Endodermal cell (in vitro differentiated cells): ENCODE measurements at places on chromosomes 5 and 9. TPM values are rescaled to one million over a fixed set of nuclear protein-coding genes. Genes with fewer than 3 reads are reported as not detected.

ACTBL2 gene
- not detected in 3 replicates for total RNA-seq

RIC1 gene
- total RNA-seq: 24.1 and 27.1 TPM in 2 replicates

GFI1B gene
- total RNA-seq: 0.67 TPM in 1 of 3 replicates, not detected in the others

GFRA3 gene
- not detected in 3 replicates for total RNA-seq

GPR21 gene
- total RNA-seq: 1.0 to 1.5 TPM (median 1.2 TPM) in 3 replicates

ENTREP1 gene
- total RNA-seq: 13.7 to 42.6 TPM (median 13.9 TPM) in 3 replicates

DNA sequence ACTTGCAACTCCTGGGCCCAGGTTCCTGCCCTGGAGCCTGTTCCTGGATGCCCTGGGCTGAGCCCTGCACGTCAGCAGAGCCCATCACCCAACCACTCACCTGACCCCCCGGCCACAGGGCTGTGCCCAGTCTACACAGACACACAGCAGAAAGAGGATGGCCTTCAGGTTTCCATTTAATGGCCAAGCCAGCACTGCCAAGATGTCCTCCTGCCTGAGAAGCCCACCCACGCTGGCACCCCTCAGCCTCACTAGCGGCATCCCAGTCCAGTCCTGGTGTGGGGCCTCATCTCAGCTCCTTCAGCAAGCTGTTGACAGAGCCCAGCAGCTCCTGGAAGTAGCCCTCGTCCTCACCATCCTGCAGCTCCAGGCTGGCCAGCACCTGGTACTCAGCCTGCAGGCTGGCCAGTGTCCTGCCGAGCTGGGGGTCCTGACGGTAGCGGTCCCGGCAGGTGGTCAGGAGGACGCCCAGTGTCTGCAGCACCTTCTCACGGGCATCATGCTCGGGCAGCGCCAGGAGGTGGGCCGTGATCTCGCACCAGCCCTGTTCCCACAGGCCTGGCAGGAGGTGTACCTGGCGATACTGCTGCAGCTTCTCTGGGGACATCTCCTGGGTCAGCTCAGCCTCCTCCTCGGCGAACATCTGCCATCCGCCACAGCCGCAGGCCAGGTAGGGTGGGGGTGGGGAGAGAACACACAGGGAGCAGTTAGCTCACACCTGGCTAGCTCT, 71.9 kb upstream of the LRRTM2 start:
- H3K27me3 ChIP-seq: no peaks in the 10 kb centered on the region
- H3K4me3 ChIP-seq: no peak overlapping the region
- peaks cover 6% of the 10 kb centered on the region for H3K36me3 ChIP-seq
- no peak overlapping the region for H3K27ac ChIP-seq

- H3K36me3 ChIP-seq: no peaks in the 10 kb centered on the region
- no peak for DNase-seq
- H3K4me3 ChIP-seq: no peak overlapping the region
- H3K27ac ChIP-seq: no peak overlapping the region
Observed at GRCh38 chr5:118590806-118591205, 397.5 kb downstream of the DTWD2 start.

- H3K27me3 ChIP-seq: no peaks in the 10 kb centered on the region
- no peaks in the 10 kb centered on the region for H3K4me1 ChIP-seq
- no peak overlapping the region for H3K27ac ChIP-seq
- H3K4me3 ChIP-seq: peak overlapping the region; percentile 86
Observed at GRCh38 chr5:180291234-180291940, 496 bp downstream of the MAPK9 start.

FOXD1 gene
- 0.59 and 0.72 TPM in 2 replicates for total RNA-seq

GRCh38 chr9:105254226-105254625, 9.8 kb downstream of the SLC44A1 start:
- H3K36me3 ChIP-seq: no peaks in the 10 kb centered on the region
- DNase-seq: peak; percentile 58
- H3K4me3 ChIP-seq: no peak overlapping the region
- no peaks in the 10 kb centered on the region for H3K27me3 ChIP-seq
- no peaks in the 10 kb centered on the region for H3K4me1 ChIP-seq
- H3K27ac ChIP-seq: no peak overlapping the region

ZMYND19 gene
- 27.8 to 52.0 TPM (median 51.0 TPM) in 3 replicates for total RNA-seq

DNA sequence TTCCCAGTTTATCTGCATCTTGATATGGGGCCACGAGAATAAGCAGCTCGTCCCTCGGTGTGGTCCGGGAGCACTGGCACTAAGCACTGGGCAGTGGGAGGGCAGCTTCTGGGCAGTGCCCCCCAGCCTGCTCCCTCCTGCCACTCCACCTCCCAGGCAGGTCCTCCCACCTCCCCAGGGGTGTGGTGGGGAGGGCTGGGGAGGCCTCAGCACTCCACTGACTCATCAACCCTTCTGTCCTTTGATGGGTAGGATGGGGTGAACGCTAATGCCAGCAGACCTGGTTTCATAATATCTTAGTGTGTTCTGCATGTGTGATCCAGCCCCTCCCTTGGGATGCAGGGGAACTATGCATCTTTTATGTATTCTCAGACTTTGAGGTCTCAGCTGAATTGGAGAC, 62.2 kb upstream of the GNE start:
- no peak for DNase-seq
- peaks cover 20% of the 10 kb centered on the region for H3K4me1 ChIP-seq
- H3K27ac ChIP-seq: no peak overlapping the region
- no peaks in the 10 kb centered on the region for H3K36me3 ChIP-seq
- H3K4me3 ChIP-seq: no peak overlapping the region

- H3K4me1 ChIP-seq: no peaks in the 10 kb centered on the region
- H3K27me3 ChIP-seq: no peaks in the 10 kb centered on the region
- peaks cover 91% of the 10 kb centered on the region for H3K36me3 ChIP-seq
Observed at GRCh38 chr5:71492817-71493615, 37.6 kb downstream of the BDP1 start.

DNA sequence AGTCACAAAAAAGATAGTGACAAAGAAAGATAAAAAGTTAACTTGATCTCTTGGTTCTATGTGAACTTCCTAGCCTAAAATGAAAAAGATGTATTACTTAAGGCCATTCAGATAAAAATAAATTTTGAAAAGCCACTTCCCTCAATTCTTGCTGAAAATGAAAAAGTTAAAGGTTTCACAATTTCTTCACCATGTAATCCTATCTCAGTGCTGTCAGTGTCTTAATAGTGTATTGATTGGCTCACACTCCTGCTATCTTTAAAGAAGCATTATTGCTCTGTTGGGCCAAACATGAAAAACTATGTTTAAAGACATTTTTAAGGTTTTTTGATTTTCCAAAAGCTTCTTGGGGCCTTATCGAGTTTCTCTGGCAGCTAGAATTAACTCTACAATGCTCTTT, 18.1 kb upstream of the EGFLAM start:
- no peak overlapping the region for H3K27ac ChIP-seq
- peaks cover 5% of the 10 kb centered on the region for H3K4me1 ChIP-seq
- no peaks in the 10 kb centered on the region for H3K36me3 ChIP-seq
- peak overlapping the region; percentile 24 for H3K4me3 ChIP-seq

HTR1A gene
- total RNA-seq: not detected in 3 replicates

LHFPL2 gene
- total RNA-seq: 118 and 136 TPM in 2 replicates

PCDHB10 gene
- 3.5 to 4.5 TPM (median 3.9 TPM) in 3 replicates for total RNA-seq

ADAMTS19 gene
- 24.0 and 26.2 TPM in 2 replicates for total RNA-seq

DNA sequence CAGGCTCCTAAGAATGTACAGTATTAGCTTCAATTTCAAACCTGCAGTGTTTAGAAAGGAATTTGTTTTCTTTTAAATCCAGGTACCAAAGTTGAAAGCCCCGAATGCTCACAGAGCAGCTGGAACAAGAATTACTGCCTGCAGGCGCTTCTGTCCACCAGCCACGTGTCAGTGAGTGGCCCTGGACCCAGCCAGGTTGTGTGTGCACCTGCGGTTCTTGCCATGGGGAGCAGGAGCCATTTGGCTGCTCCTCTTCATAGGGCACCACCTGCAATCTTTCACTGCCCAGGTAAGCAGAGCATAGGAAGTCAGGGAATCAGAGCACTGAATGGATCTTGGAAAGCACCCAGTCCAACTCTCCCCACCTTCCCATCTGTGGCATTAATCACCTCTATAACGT, 79.5 kb upstream of the PIP5K1B start:
- H3K4me1 ChIP-seq: no peaks in the 10 kb centered on the region
- DNase-seq: no peak
- peaks cover 6% of the 10 kb centered on the region for H3K27me3 ChIP-seq

DNA sequence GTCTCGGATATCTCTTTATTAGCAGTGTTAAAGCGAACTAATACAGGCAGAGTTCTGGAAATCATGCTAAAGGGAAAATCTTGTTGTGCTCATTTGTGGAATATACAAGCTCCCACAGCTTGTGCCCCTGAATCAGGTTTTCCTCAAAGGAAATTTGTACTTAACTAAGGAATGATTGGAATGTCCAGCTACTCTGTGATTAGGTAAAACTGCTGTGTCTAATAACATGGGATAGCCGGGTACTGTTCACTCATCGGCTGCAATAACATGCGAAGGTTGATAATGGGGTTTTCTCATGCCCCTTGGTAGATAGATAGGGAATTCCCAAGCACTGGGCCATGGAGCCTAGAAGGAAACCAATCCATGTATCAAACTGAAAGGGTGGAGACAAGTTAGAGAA, 306.7 kb downstream of the NR2F1-AS1 start:
- no peak overlapping the region for H3K27ac ChIP-seq
- no peaks in the 10 kb centered on the region for H3K27me3 ChIP-seq
- H3K4me3 ChIP-seq: no peak overlapping the region
- no peaks in the 10 kb centered on the region for H3K4me1 ChIP-seq
- H3K36me3 ChIP-seq: no peaks in the 10 kb centered on the region
- DNase-seq: no peak

NR5A1 gene
- not detected in 3 replicates for total RNA-seq

SCGB3A2 gene
- 1.1 to 1.8 TPM (median 1.3 TPM) in 3 replicates for total RNA-seq

RNF44 gene
- total RNA-seq: 146 to 150 TPM (median 146 TPM) in 3 replicates

DPYSL3 gene
- 68.7 and 76.3 TPM in 2 replicates for total RNA-seq

- no peaks in the 10 kb centered on the region for H3K4me1 ChIP-seq
- H3K4me3 ChIP-seq: no peak overlapping the region
- no peaks in the 10 kb centered on the region for H3K27me3 ChIP-seq
- DNase-seq: no peak
- no peaks in the 10 kb centered on the region for H3K36me3 ChIP-seq
Observed at GRCh38 chr5:124819201-124819600, 72.8 kb upstream of the ZNF608 start.

GRCh38 chr5:67021521-67021920, 175.1 kb downstream of the CD180 start:
- DNase-seq: no peak
- no peak overlapping the region for H3K27ac ChIP-seq
- no peaks in the 10 kb centered on the region for H3K36me3 ChIP-seq

GRCh38 chr5:98095072-98095471, 678.4 kb upstream of the RGMB start:
- H3K27ac ChIP-seq: no peak overlapping the region
- DNase-seq: no peak
- no peaks in the 10 kb centered on the region for H3K4me1 ChIP-seq
- no peaks in the 10 kb centered on the region for H3K27me3 ChIP-seq
- no peak overlapping the region for H3K4me3 ChIP-seq

DNA sequence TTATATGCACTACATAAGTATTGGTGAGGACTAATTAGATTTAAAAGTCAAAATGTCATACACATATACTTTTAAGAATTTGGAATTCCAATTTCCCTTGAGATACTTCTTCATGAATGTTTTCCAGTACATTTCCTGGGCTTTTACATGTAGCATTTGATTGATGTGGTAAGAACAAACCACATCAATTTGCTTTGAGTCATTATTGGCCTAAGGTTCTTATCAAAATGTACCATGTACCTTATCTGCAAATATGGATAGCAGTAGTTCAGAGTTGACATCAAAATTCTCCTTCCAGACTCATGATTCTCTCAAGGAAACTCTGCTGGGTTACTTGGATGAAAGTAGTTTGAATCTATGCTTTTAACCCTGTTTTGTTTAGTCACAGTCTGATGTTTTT, 2.5 kb downstream of the CAST start:
- DNase-seq: no peak
- peaks cover 4% of the 10 kb centered on the region for H3K4me1 ChIP-seq
- H3K27ac ChIP-seq: no peak overlapping the region
- peaks cover 59% of the 10 kb centered on the region for H3K27me3 ChIP-seq
- no peak overlapping the region for H3K4me3 ChIP-seq

FIBCD1 gene
- 1.9 to 3.6 TPM (median 2.8 TPM) in 3 replicates for total RNA-seq

FBN2 gene
- 94.1 to 215 TPM (median 212 TPM) in 3 replicates for total RNA-seq

DNA sequence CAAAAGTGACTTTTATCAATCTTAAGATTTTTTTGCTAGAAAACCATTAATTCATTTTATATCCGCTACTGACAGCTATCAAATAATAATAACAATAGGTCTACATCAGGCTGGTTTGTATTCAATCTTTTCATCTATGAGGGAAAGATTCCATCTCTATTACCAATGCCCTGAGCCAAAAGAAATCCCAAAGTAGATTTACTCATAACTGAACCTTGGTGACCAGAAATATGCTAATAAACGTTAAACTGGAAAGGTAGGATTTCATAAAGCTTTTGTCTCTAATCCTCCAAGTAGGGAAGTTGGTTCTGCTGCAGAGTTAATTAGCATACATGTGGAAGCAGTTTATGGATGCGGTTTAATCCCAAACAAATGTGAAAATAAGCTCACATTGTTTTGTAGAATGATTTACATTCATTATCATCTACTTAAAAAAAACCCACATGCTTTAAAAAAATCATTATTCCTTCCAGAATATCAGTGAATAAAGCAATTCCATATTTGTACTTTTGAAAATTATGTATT, 715.5 kb downstream of the CETN3 start:
- H3K27me3 ChIP-seq: no peaks in the 10 kb centered on the region
- H3K4me3 ChIP-seq: no peak overlapping the region
- no peak for DNase-seq
- no peaks in the 10 kb centered on the region for H3K36me3 ChIP-seq
- H3K27ac ChIP-seq: no peak overlapping the region
- no peaks in the 10 kb centered on the region for H3K4me1 ChIP-seq

DNA sequence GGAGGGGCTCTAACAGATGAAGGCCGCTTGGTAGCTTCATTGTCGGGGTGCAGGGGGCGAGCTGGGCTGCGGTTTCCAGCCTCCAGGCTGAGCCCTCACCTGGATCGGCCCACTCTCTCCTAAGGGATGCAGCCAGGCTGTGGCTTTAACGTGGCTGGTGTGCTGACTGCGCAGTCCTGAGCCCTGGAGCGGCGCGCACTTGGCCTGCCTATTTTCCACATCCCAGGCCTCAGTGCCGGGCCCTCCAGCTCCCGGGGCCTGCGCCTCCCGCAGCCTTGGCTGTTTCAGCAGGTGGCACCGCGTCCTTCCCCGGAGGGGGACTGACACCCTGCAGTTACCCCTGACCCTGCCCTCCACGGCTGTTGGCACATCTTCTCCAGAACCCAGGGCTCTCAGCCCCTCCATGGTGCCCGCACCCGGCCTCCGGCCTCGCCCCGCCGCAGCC, 1.4 kb downstream of the RNU6ATAC start:
- H3K27me3 ChIP-seq: no peaks in the 10 kb centered on the region
- no peak overlapping the region for H3K4me3 ChIP-seq
- no peaks in the 10 kb centered on the region for H3K4me1 ChIP-seq

SWI5 gene
- 36.1 to 50.1 TPM (median 46.9 TPM) in 3 replicates for total RNA-seq

FSTL4 gene
- 5.4 and 5.5 TPM in 2 replicates for total RNA-seq

PSD2 gene
- total RNA-seq: 0.43 and 0.55 TPM in 2 replicates

SV2C gene
- total RNA-seq: not detected in 2 replicates

DNA sequence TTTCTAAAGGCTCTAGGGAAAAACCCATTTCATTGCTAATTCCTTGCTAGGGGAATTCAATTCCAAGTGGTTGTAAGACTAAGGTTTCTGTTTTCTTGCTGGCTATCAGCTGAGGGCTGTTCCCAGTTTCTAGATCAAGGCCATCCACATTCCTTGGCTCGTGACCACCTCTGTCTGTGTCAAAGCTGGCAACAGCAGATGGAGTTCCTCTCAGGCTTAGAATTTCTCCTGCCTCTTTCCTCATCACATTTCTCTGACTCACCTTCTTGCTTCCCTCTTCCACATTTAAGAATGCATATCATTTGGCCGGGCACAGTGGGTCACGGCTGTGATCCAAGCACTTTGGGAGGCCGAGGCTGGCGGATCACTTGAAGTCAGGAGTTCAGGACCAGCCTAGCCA, 19.0 kb downstream of the DAB2IP start:
- no peaks in the 10 kb centered on the region for H3K27me3 ChIP-seq
- no peak overlapping the region for H3K4me3 ChIP-seq
- peaks cover 13% of the 10 kb centered on the region for H3K36me3 ChIP-seq
- DNase-seq: no peak
- H3K27ac ChIP-seq: no peak overlapping the region
